Muscle of leg (tissue), 16 donors: ENCODE measurements at places on chromosomes 2 and 18. TPM values are rescaled to one million over a fixed set of nuclear protein-coding genes. Genes with fewer than 3 reads are reported as not detected.

DNA sequence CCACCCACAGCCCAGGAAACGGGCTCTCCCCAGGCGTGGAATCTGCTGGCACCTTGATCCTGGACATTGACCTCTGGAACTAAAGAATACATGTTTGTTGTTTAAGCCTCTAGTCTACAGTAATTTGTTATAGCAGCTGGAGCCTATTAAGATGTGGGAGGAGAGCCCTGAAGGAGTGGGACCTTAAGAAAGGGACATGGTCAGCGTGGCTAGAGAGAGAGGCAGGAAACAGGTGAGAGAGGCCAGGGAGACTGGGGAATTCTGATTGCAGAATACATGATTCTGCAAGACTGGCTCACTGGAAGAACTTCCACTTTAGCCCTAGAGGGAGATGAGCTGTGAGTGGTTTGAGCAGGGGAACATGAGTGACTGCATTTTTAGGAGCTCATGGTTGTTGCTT, 83.2 kb downstream of the CD8B2 start:
- H3K4me3 ChIP-seq = no peak overlapping the region
- no peak overlapping the region for H3K27ac ChIP-seq
- no peaks in the 10 kb centered on the region for H3K36me3 ChIP-seq
- H3K27me3 ChIP-seq = no peaks in the 10 kb centered on the region
- no peak for DNase-seq
- peaks cover 4% of the 10 kb centered on the region for H3K4me1 ChIP-seq

DNA sequence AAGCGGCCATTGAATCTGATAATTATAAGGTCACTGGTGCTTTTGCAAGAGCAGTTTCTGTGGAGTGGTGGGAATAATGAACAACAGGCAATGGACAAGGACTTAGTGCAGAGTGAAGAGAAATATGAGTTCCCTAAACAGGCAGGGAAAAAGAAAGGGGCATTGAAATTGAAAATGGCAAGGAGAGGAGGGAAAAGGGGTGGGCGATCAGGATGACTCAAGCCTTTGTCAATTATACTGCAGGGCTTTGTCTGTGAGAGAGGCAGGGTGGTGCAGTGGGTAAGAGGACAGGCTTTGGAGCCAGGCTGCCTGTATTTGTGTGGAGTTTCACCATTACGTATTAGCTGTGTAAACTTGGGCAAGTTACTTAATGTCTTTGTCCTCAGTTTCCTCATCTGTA, 29.5 kb upstream of the PAIP2B start:
- H3K27me3 ChIP-seq = peaks cover 6% of the 10 kb centered on the region
- no peak overlapping the region for H3K27ac ChIP-seq
- DNase-seq = no peak

DNA sequence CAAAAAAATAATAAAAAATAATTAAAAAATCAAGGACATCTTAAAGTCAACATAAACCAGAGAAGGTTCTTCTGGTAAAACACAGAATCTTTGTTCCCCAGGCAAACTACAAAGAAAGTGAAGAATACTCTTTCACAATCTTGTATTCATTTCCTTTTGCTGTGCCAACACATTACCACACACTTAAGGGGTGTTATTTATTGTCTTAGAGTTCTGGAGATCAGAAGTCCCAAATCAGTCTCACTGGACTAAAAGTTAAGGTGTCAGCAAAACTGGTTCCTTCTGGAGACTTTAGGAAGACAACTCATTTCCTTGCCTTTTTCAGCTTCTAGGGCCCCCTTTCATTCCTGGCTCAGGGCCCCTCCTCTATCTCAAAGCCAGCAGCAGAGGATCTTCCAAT, 12.2 kb upstream of the CAB39 start:
- H3K4me3 ChIP-seq = no peak overlapping the region
- H3K36me3 ChIP-seq = no peaks in the 10 kb centered on the region
- no peak overlapping the region for H3K27ac ChIP-seq
- no peaks in the 10 kb centered on the region for H3K4me1 ChIP-seq
- peak; percentile 52 for DNase-seq
- H3K27me3 ChIP-seq = peaks cover 2% of the 10 kb centered on the region

GRCh38 chr2:129164220-129164949, 815.1 kb upstream of the RAB6C start:
- no peaks in the 10 kb centered on the region for H3K27me3 ChIP-seq
- no peak overlapping the region for H3K4me3 ChIP-seq
- no peak for DNase-seq
- no peaks in the 10 kb centered on the region for H3K36me3 ChIP-seq
- H3K4me1 ChIP-seq = peaks cover 2% of the 10 kb centered on the region

GRCh38 chr2:112811276-112811831, 25.2 kb downstream of the IL1B start:
- H3K4me3 ChIP-seq = no peak overlapping the region
- no peaks in the 10 kb centered on the region for H3K36me3 ChIP-seq
- peaks cover 20% of the 10 kb centered on the region for H3K4me1 ChIP-seq
- peak overlapping the region; percentile 22 for H3K27ac ChIP-seq

GRCh38 chr18:11495441-11495840, 114.0 kb upstream of the SLC35G4 start:
- peaks cover 2% of the 10 kb centered on the region for H3K4me1 ChIP-seq
- no peaks in the 10 kb centered on the region for H3K36me3 ChIP-seq
- no peak overlapping the region for H3K27ac ChIP-seq
- H3K27me3 ChIP-seq = no peaks in the 10 kb centered on the region
- H3K4me3 ChIP-seq = no peak overlapping the region
- DNase-seq = no peak

DNA sequence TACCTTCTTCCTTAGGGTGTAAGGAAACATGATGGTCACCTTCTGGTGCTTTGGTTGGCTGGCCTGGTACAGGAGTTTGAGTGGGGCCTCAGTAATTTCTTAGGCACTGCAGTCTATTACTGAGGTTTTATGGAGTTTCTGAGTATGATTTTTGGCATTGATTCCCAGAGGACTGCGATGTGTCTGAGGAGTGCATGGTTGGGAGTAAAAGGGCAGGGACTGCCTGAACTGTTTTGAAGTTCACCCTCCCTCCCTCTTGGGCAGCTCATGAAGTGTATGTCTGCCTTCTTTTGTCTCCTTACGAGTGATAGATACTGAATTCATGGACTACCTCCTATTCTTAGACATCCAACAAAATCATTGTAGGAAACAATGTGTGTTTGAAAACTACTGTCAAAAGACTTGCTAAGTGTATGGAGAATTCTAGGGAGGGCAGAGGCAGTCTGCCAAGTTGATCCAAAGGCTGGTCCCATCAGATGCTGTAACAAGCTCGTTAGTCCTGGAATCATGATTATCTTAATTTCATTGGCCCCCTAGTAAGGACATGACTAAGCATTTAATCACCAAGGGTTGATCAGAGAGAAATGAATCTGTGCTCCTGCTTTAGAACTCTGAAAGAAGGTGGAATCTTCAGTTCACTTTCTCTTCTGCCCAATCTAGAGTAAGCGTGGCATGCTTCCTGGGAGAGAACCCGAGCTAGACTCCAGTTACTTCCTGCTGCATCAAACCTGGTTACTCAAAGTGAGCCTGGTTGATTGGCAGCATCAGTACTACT, 26.5 kb downstream of the LYPD6B start:
- H3K36me3 ChIP-seq = no peaks in the 10 kb centered on the region
- no peak overlapping the region for H3K4me3 ChIP-seq
- no peak overlapping the region for H3K27ac ChIP-seq
- no peaks in the 10 kb centered on the region for H3K27me3 ChIP-seq
- no peak for DNase-seq

DNA sequence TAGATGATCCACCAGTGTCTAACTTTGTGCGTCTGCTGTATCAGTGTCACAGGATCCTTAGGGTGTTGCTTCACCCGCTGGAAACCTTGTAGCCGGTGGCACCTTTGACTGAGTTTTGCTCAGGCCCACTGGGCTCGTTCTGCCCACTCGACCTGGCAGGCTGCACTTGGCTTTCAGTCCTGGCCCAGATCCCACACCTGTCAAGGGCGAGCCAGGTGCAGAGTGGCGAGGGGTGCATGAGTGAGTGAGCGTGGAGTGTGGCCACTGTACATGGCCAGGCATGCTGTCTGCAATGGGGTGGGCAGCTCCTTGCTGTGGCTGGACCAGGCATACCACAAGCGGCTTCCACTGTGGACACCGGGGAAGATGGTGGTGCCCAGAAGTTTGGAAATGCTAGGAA, 179.0 kb downstream of the FAM210A start:
- H3K4me3 ChIP-seq = no peak overlapping the region
- peaks cover 51% of the 10 kb centered on the region for H3K4me1 ChIP-seq
- no peak for DNase-seq
- no peaks in the 10 kb centered on the region for H3K36me3 ChIP-seq

- H3K36me3 ChIP-seq = no peaks in the 10 kb centered on the region
- H3K27me3 ChIP-seq = no peaks in the 10 kb centered on the region
- DNase-seq = peak; percentile 82
- H3K4me1 ChIP-seq = no peaks in the 10 kb centered on the region
- H3K27ac ChIP-seq = no peak overlapping the region
These were observed 347.5 kb downstream of the METTL4 start for GRCh38 chr18:2223849-2224248.

DNA sequence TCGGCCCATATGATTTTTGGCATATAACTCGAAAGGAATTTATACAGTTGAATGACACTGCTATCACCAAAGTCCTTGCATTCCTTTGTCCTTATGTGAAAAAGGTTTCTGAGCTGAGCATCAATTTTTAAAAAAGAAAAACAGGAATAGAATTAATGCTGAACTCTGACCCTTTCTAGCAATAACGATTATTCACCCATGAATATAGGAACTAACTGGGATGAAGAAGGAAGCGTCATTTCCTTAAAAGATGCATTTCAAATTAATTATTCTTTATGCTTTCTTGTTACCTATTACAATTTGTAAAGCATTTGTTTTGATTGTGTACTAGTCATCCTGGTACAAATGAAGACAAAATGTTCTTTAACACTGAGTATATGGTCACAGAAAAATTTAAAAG, 19.3 kb downstream of the TMEM247 start:
- H3K36me3 ChIP-seq = no peaks in the 10 kb centered on the region
- no peak overlapping the region for H3K4me3 ChIP-seq
- DNase-seq = no peak
- peaks cover 7% of the 10 kb centered on the region for H3K4me1 ChIP-seq
- peaks cover 4% of the 10 kb centered on the region for H3K27me3 ChIP-seq

DNA sequence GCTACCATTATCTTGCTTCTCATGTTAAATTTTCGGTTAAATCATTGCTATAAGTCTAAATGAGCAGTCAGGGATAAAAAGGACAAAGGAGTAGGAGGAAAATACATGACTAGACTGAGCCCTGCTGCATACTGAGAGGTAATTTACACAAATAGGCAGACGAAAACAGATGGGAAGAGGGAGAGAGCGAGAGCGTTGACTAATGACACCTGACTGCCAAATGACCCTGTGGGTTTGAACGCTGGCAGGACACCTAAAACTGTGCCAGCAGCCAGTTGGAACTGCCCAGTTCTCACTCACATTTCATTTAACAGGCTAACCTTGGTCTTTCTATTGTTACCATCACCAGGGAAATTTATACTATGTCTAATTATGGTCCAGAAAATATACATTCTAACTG, 978.2 kb downstream of the CPS1 start:
- no peaks in the 10 kb centered on the region for H3K27me3 ChIP-seq
- H3K27ac ChIP-seq = no peak overlapping the region
- no peaks in the 10 kb centered on the region for H3K4me1 ChIP-seq
- no peak overlapping the region for H3K4me3 ChIP-seq
- no peaks in the 10 kb centered on the region for H3K36me3 ChIP-seq

DNA sequence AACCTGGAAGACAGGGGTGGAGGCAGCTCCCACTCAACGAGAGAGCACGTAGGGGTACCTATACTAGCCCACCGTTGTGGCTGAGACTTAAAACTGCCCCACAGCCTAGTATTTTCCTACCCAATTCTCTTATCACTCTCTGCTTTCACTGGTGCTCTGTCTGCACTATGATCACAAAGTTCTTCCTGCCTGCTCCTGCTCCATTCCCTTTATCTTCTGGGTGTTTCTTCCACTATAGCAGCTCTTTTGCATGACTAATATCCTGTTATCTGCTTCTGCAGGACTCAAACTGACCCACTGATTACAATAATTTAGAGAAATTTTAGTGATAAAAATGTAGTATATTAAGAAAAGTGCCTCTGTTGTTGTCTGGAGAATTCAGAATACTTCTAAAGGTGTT, 184.8 kb downstream of the LRP1B start:
- no peak overlapping the region for H3K4me3 ChIP-seq
- H3K36me3 ChIP-seq = no peaks in the 10 kb centered on the region
- no peaks in the 10 kb centered on the region for H3K27me3 ChIP-seq
- H3K27ac ChIP-seq = no peak overlapping the region
- H3K4me1 ChIP-seq = no peaks in the 10 kb centered on the region
- no peak for DNase-seq

DNA sequence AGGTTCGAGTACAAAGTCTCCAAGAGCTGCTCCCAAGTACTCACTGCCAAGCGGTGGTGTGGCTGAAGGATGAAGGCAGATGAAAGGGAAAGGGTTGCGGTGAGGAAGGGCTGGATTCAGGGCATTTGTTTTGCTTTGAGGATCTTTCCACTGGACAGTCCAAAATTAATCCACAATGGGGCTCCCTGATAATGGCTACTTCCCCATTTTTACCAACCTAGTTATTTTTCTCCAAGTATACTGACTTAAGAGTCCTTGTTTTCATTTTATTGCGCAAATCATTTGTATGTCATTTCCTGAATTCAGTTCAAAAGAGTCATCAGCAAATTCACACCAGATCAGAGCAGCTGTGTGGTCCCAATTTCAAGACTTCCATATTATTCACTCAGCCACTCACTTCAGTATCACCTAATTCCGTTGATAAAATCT, 464 bp upstream of the SESTD1 start:
- H3K4me3 ChIP-seq = peak overlapping the region; percentile 51
- DNase-seq = peak; percentile 33
- H3K27ac ChIP-seq = peak overlapping the region; percentile 74

GRCh38 chr2:181252262-181253148, 204.7 kb upstream of the ITGA4 start:
- no peaks in the 10 kb centered on the region for H3K4me1 ChIP-seq
- H3K27me3 ChIP-seq = no peaks in the 10 kb centered on the region
- no peak for DNase-seq
- H3K27ac ChIP-seq = no peak overlapping the region

The RAB17 gene
- 0.93 TPM for total RNA-seq

The NT5C1B gene
- not detected for total RNA-seq

The CAD gene
- total RNA-seq = 16.9 TPM

The ABCG8 gene
- not detected for total RNA-seq

The ZBTB7C gene
- 3.2 TPM for total RNA-seq

The NR4A2 gene
- total RNA-seq = 1.0 TPM

The SCN1A gene
- 0.04 TPM for total RNA-seq

The LYPD6B gene
- not detected for total RNA-seq

The SLC5A7 gene
- 0.22 TPM for total RNA-seq

The CERKL gene
- total RNA-seq = not detected

The MOGAT1 gene
- total RNA-seq = not detected
